Caki2 (cell line): ENCODE measurements at places on chromosomes 3 and 15. TPM values are rescaled to one million over a fixed set of nuclear protein-coding genes. Genes with fewer than 3 reads are reported as not detected.

The TMEM89 gene
- total RNA-seq: not detected in 2 replicates

The TMC3 gene
- total RNA-seq: not detected in 2 replicates

The PIGBOS1 gene
- total RNA-seq: 11.4 and 23.7 TPM in 2 replicates

The CLN6 gene
- total RNA-seq: 15.9 and 16.8 TPM in 2 replicates

The UROC1 gene
- not detected in 2 replicates for total RNA-seq

The TATDN2 gene
- 1.3 and 10.1 TPM in 2 replicates for total RNA-seq
